ENCODE measurements at places on chromosomes 2 and 18.
A peak's percentile ranks its signal among the peaks of the same experiment; 100 is the strongest.

DNA sequence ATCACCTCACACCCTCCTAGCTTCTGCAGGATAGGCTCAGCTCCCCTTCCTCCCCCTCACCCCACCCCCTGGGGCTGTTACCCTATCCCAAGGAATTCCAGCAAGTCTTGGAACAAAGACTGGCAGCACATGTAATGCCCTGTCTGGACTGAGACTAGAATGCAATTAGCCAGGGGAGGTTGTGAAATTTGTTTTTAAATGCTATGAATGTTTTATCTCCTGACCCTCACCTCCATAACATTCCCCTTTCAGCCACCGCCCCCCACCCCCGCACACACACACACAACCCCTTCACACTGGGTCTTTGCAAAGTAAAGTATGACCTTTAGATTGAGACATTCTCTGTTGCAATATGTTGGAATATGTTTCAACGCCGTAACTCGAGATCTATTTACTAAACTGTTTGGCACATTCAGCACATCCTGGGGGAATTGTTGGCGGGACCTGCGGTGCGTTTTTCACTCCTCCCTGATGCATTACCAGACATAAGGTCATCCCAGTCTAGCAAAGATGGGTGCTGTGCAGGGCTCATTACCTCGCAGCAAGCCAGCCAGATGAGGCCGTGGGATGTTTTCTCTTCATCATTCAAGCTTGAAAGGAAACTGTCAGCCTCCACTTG, 290.7 kb upstream of the SLC14A2 start:
- no peak for DNase-seq

- no peak for DNase-seq
Observed at GRCh38 chr2:74416778-74417177, 4.6 kb downstream of the C2orf81 start.

GRCh38 chr2:62207491-62207890, 11.6 kb downstream of the B3GNT2 start:
- DNase-seq, result no peak

GRCh38 chr2:26033270-26033817, 540 bp upstream of the RAB10 start:
- DNase-seq, result no peak

GRCh38 chr2:19861813-19862212, 40.0 kb downstream of the TTC32 start:
- DNase-seq, result no peak

DNA sequence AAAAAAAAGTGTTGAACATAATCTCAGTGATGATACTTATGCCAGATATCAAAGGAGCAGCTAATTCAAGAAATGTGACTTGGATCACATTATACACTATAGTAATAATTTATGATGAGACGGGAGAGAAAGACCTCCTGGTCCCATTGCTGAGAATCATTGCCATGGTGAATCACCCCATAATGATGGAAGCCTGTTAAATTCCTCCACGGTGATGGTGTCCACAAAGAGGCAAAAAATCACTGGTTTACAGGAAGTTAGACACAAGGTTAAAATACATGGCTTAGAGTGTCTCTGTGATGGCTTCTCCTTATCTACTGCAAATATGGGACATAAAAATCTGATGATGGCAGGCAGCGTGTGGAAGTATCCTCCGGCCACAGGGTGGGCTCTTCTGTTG, 210.0 kb downstream of the CDH2 start:
- DNase-seq, result no peak

DNA sequence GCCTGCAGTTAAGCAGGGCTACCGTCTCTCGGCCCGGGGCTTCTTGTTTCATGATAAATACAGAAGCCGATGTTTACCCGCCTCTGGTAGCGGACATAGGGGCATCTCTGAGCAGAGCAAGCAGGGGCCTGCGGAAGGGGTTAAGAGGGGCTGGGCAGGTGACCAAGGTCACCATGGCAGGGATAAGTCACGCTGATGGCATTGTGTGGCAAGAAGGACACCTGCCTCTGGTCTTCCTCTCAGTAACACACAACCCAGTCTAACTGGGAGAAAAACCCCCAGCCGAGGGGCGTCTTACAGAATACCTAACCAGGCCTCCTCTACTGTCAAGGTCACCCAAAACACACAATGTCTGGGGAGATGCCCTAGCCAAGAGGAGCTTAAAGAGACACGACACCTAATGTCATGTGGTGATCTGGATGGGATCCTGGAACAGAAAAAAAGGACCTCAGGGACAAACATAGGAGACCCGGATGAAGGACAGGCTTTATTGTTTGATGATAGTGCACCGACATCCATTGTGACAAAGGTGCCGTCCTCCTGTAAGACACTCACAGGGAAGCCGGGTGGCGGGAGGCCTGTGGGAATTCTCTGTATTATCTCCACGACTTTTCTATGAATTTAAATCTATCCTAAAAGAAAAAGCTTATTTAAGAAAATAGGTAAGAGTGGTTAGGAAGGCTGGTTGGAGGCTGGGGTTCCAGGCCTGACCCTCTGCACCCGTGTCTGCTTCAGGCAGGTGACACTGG, 24.8 kb downstream of the SH3BP4 start:
- DNase-seq, result no peak

GRCh38 chr2:98216616-98217015, 129.6 kb upstream of the CNGA3 start:
- DNase-seq, result no peak

GRCh38 chr2:111057045-111057444, 63.7 kb upstream of the BCL2L11 start:
- no peak for DNase-seq

- DNase-seq, result no peak
Observed at GRCh38 chr2:185895828-185896693, 157.5 kb downstream of the FSIP2 start.

DNA sequence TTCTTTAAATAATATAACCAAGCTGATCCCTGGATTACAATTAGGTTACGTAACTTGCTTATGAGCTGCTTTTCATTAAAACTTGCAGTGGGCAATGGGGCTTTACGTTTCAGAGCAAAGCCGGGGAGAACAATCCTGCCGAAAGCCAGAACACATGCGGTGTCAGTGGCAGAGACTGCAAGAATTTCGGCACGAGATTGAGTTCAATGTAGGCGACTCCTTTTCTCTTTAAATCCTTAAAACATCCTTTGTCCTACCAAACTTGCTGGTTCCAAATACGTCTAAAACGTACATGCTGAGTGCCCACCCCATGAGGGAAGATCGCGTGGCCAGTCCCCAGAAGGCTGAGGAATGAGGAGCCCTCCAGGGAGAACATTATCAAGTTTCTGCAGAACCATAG, 36.8 kb upstream of the NCOA1 start:
- no peak for DNase-seq

- peak; percentile 30 for DNase-seq
Observed at GRCh38 chr2:73112026-73112912, 479 bp downstream of the RAB11FIP5 start.

GRCh38 chr2:42492691-42493467, 903 bp downstream of the KCNG3 start:
- DNase-seq, result peak; percentile 24

DNA sequence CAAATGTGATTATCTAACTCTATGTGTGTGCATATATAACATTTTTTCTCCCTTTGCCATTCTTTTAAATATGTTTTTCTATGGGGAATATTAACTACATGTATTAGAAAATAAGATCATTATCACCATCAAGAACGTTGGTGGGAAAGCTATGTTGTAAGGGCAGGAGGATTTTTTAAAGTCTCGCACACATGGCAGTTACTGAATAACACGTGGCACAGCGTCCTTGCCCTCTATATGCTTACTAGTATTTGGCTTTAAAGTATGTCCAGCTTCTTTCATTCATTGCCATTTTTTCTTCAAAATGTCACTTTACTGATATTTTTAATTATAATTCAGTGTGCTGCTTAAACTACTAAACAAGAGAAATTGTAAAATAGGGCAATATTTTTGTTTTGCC, 944.3 kb downstream of the SOCS6 start:
- no peak for DNase-seq

DNA sequence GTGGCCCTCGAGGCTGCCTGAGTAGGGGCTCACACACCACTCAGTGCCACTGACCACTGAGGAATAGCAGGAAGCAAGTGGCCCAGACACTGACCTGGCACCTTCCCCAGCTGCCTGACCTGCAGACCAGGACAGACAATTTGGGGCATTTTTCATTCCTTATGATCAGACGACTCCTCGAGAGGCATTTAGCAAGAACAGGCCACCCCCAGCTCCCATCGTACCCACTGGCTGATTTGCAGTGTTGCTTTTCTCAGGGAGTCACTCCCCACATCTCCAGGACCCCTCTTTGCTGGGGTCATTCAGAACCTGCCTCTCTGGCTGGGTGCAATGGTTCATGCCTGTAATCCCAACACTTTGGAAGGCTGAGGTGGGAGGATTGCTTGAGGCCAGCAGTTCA, 185.7 kb downstream of the HAUS1 start:
- DNase-seq, result no peak

- peak; percentile 53 for DNase-seq
Observed at GRCh38 chr2:30336978-30337841, 105.9 kb downstream of the LBH start.

GRCh38 chr2:207252979-207253645, 87.4 kb upstream of the KLF7 start:
- DNase-seq, result no peak

DNA sequence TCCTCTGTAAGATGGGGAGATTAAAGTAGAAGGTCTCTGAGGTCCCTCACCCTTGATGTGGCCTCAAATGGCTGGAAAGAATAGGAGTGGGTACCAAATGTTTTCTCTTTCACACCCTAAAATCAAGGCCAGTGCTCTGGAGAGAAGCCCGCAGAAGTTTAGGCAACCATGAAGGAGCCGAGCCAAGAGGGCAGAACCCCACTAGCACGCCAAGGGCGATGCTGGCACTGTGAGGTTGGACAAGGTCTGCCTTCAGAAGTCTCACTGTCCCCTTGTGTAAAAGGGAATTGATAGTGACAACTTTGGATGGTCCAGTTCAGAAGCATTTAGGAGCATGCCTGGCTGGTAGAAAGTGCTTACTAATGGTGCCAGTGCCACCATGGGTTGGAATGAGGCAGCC, 16.3 kb upstream of the OTOF start:
- no peak for DNase-seq

DNA sequence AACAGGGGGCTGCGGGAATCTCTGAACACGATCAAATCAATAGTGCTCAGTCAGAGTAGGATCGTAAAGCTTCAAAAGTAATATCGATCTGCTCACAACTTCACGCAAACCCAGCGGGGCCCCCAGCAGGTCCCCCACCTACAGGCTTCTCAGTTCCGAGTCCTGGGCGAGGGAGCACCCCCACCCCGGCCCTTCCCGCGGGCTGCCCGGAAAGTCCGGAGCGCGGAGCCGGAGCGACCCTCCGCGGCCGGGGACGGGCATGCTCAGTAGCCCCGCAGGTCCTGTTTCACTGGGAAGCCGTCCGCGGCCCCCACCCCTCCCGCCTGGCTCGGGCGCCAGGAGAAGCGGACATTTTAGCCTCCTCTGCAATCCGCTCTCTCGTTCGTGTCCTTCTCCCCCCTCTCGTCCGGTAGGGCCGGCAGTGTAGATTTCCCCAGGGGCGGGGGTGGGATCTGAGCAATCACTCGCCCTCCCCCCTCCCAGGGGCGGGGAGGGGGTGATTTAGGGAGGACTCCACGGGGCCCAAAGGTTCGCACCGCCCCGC, 3.3 kb upstream of the SPRED2 start:
- peak; percentile 62 for DNase-seq

DNA sequence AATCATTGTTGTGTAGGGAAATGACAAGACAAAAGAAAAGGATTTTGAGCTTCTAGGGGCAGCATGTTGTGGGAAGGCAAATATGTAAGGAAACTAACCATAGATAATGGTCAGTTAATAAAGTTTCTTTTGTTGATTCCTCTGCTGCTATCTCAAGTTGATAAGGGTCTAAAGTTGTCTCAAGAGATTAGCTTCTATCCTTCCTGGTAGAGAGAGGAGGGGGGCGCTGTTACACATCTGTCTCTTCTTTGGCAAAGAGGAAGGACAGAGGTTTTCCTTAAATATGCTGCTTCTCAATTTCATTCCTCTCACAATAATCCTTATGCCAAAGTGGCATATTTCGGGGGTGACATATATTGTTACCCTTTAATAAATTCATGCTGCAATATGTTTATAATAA, 944.0 kb downstream of the DPP10 start:
- DNase-seq, result no peak

DNA sequence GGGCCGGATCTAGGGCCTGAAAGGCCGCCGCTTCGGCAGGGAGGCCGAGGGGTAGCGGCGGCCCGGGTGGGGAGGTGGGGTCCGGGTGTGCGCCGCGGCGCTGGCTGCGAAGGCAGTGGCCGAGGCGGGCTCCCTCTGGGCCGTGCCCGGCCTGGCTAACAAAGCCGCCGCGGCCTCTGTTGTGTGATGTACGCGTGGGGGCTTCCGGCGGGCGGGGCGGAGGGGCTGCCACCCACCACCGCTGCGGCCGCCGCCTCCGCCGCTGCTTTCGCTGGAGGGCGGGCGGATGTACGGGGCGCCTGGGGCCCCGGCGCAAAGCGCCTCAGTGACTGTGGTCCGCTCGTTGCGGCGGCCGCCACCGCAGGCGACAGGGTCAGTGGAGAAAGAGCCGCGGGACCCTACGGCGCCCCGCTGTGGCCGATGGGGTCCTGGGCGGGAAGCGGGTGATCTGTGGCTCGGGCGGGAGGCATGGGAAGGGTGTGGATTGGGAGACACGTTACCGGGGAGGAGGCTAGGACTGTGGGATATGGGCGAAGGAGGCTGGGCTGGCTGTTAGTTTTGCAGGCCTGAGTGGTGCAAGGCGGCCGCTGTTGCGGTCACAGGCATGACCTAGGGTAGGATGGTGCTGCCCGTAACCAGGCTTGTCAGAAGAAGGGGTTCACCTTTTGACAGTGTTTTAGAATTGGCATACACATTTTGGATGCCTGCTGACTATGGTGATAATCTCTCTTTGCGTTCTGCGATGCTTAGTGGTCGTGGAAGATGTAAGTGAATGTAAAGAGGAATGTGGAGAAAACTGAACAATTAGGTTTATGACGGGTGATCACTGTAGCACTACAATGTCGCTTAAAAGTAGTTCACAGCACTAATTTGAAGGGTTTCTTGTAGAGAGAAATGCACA, 662 bp downstream of the BZW1 start:
- DNase-seq, result peak; percentile 68

GRCh38 chr2:196515051-196515450, 124.5 kb upstream of the CCDC150 start:
- no peak for DNase-seq

- DNase-seq, result no peak
Observed at GRCh38 chr18:42798606-42799170, 316.8 kb downstream of the RIT2 start.

DNA sequence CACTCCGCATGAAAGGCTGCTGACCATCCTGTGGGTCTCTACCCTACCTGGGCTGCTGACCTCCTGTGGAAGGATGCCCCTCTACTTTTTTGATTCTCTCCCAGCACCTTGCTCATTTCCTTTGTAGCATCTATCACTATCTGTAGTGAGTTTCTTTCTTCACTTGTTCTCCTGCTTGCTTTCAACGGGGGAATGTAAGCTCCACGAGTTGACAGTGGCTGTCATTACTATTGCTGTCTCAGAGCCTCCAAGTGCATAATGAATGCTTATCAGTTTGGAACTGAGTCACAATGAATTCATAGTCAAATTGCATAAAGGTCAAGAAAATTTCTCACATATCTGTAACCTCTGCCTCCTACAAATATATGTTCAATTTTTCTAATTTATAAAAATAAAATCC, 477.7 kb downstream of the PLCL1 start:
- DNase-seq, result no peak

- DNase-seq, result no peak
Observed at GRCh38 chr2:80378-80777, 34.1 kb upstream of the FAM110C start.

- no peak for DNase-seq
Observed at GRCh38 chr2:17853799-17854198, 24.7 kb upstream of the KCNS3 start.

Measured in activated naive CD4-positive, alpha-beta T cell treated with Interleukin-2 at 50 U/mL for 16 hours (primary cell).